ENCODE measurements at places on chromosomes 12 and 14.

DNA sequence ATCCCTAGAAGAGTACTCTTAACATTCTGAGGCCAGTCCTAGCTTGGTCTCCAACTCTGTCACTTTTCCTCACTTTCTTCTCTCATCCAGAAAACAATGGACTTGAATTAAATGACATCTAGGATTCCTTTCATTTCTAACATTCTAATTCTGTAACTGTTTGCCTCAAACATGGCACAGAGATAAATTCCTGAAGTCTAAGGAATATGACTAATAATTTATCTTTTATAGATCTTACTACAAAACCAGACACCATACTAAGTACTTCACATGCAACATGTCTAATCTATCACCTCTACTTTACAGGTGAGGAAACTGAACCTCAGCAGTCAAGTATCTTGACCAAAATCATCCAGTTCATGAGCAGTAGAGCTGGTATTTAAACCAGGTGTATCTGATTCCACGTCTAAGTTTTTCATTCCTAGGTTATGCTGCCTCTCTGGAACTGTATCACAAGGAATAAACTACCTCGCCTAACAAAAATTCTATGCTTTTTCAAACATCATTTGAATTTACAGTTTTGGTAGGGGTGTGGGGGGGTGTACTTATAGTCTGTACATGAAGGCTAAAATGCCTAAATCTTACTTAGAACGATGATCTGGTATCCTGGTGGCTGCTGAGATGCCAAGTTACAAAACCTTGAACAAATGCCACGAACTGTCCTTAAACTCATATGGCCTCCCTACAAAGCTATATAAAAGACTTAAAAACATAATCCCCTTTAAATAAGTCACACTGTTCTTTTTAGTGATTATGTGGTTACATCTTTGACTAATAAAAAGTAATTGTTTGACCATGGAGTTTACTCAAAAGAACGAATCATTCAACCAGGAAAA is 41.6 kb downstream of the ATXN2 start:
- no peak for DNase-seq

- no peak for DNase-seq
Measured at GRCh38 chr12:6555018-6555691, 687 bp downstream of the IFFO1 start.

DNA sequence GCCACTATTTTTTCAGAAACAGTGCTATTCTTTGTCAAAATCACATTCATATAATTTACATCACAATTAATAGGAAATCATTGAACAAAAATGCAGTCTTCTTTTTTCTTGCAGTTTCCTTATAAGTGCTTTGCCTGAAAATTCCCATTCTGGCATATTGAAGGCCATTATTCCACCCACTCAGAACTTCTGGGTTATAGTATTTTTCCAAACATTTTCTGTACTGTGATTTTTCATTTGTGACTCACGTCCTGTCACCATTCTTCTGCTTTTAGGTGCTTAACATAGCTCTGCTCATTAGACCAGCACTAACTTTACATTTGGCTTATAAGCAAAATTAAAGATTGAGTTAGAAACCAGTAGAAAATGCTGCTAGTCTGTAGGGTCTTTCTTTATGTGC is 241.0 kb upstream of the NPAS3 start:
- no peak for DNase-seq

DNA sequence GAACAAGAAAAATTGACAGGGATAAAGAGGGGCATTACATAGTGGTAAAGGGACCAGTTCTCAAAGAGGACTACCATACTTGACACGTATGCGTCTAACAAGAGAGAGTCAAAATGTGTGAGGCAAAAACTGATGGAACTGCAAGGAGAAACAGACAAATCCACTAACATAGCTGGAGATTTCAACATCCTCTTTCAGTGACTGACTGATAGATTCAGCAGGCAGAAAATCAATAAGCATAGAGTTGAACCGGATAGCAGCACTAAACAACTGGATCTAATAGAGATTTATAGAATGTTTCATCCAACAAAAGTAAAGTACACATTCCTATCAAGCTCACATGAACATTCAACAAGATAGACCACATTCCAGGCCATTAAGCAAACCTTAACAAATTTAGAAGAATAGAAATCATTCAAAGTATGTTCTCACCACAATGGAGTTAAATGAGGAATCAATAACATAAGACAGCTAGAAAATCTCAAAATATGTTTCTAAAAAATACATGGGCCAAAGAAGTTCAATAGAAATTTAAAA is 16.1 kb upstream of the CRACR2A start:
- no peak for DNase-seq

DNA sequence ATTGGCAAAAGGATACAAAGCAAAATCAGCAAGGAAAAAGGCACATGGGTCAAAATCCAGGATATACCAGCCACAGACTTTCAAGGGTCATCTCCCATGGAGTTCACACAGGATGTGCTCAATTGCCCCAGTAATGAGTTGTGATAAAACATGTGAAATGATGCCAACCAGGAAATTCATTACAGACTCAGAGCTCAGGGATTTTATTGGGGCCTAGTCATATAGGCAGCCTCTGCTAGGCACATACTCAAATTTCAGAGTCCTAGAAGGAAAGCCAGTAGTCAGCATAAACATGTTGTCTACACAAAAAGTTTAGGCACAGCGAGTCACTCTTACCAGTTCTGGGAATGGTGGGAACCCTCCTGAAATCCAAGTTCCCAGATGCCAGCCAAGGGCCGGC is 64.4 kb upstream of the OSBPL8 start:
- DNase-seq: no peak

DNA sequence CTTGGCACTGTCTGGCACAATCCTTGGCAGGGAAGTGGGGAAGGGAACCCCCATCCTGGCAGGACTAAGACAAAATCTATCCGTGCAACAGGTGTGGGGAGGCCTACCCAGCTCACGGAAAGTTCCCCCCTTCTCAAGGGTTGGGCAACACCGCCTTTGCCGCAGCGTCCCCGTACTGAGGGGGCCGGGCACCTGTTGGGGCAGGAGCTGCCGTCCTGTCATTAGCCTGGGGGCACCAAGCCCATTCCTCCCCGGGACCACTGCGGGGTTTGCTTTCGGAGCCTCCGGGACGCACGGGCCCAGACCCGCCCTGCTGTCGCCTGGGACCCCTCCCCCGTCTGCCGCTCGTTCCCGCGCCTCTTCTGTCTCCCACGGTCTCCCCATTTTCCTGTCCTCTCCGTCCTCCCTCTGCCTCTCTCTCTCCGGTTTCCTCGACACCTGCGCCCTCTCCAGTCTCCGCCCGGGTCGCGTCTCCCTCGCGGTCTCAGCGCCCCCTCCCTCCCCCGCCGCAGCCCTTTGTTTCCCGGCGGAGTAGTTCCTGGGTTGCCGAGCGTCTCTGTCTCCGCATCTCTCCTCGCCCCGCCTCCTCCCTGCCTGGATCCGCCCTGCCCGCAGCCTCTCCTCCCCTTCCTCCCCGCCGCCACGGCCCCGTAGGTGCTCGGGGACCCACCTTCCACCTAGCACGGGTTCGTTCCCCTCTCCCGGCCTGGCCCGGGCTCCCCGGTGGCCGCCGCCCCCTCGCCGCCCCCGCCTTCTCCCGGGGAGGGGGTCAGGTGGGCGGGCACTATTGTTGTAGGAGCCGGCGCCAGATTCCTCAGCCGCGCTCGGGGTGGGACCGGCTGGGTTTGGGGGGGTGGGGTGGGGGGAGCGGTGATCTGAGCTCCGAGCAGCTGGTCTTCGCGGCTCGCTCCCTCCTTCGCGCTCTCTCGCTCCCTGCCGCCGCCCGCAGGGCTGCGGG is at the start of gene CACNB3:
Gene CACNB3 (plus strand): TSS at position 624 of the 958 bp plus-strand sequence. CDS start 434 bp downstream, outside the sequence.
- DNase-seq: peak; percentile 92

GRCh38 chr14:100660882-100661635 is 65.6 kb upstream of the DLK1 start:
- no peak for DNase-seq

- DNase-seq: no peak
Measured at GRCh38 chr12:15575671-15576541, 213.3 kb downstream of the EPS8 start.

DNA sequence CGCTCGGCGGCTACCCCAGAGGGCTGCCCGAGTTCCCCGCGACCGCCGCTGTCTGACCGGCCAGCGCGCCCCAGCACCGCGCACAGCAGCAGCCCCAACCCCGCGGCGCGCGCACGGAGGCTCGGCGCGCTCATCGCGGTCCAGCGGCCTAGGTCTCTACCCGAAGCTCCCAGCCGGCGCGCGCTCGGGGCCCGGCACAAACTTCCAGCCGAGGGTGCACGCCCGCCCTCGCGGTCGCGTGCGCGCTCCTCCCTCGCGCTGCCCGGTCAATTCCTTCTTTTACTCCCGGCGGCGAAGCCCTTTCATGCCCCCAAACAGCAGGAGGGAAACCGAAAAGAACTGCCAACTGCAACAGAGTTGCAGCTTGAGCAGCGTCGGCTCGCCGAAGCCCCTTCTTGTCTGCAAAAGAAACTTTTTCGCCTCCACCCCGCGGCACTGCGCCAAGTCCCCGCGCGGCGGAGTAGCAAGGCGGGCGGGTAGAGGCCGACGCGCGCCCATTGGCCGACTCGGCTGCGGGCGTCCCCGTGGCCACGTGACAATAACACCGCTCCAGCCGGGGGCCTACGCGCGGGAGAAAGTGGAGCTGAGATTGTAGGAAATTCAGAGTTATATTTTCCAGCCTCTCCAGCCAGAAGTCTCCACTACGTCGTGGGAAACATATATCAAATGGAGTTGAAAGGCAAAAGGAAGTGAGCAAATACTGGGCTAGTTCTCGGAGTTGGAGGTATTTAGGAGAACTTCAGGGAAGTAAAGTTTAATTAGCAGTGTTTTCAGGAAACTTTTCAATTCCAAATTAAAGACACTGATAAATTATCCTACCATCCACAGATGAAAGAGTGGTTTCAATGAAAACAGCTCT is at the start of gene LRIG3:
Gene LRIG3 (minus strand): TSS at position 403 of the 859 bp plus-strand sequence. CDS start 269 bp downstream, at position 134.
- no peak for DNase-seq

DNA sequence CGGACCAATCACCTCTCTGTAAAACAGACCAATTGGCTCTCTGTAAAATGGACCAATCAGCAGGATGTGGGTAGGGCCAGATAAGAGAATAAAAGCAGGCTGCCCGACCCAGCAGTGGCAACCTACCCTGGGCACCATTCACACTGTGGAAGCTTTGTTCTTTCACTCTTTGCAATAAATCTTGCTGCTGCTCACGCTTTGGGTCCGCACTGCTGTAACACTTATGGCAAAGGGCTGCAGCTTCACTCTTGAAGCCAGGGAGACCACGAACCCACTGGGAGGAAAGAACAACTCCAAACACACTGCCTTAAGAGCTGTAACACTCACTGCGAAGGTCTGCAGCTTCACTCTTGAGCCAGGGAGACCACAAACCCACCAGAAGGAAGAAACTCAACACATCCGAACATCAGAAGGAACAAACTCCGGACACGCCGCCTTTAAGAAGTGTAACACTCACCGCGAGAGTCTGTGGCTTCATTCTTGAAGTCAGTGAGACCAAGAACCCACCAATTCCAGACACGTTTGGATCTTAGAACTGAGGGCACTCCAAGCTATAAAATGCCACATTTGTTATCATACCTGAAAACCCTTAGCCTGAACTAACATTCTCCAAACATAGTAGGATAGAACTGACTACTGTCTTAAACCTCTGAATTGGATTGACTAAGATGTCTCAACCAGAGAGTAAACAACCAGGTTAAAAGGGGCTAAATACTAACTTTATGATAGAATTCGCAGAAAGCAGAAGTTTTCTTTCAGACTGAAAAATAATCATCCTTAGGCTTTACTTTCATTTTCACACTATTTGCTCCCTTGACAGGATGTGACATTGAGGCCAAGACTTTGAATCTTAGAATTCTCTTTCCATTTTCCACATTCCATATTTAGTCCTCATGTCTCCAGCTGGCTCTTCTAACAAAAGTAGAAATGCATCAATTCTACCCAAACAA is 33.6 kb downstream of the CDKL1 start:
- peak; percentile 65 for DNase-seq

DNA sequence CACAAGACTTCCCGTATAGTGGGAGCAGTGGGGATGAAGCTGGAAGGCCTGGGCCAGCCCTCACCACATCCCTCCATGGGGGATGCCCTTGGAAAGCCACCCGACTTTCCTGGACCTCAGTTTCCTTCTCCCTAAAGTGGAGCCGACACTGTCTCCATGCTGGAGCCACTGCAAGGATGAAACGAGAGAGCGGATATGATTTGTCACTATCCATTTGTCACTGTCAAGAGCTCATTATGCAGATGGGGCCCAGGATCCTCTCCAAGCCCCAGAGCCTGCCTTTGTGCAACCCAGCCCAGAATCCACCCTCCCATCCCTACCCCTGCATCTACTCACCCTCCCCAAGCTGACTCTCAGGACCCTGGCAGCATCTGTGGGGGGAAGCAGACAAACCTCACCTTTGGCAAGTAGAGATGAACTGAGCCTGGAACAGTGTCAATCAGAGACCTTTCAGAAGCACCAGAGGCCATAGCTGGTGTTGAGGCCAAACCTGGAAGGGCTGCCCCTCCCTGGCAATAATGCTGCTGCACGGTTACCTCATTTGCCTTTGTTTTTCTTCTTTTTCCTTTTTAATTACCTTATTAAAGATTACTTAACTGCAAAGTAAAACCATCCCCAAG is 287.7 kb upstream of the RTL1 start:
- DNase-seq: no peak

GRCh38 chr12:58489394-58489793 is 430.9 kb downstream of the LRIG3 start:
- DNase-seq: no peak

DNA sequence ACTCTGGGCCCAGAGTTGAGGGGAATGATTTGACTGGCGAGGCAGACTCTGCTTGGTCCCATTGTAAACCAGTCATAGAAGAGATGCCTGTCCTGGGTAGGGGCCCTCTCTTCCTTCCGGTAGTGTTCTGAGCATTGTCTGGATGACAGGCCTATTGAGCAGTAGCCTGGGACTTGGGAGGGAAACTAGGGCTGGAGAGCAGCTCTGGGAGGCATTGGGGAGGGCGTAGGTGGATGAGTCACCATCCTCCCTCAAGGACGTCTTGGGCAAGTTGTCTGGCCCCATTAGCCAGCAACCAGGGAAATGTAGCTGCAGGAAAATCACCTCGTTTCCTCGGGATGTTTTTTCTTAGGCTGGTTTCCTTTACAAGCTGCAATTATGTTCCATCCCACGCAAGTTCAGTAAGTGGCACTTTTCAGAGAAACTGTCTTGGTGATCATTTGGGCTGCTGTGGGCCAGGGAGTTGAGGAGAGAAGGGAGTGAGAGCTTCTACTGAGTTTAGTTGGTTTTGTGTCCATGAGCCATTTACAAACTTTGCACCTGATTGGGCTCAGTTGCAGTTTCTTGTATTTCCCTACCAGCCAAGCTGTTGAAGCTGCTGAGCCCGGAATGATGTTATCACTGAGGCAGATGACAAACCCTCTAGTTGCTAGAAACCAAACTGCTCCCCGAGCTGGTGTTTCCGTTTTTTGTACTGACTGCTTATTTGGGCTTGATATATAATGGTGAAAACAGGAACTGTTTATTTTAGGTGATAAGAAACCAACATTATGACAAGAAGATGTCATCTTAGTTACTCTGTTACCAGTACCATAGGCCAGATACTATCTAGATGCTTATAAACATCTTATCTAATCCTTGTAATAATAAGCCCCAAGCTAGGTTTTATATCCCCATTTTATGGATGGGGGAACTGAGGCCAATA is 147.6 kb downstream of the CHST11 start:
- DNase-seq: peak; percentile 83

GRCh38 chr12:106123551-106124081 is 15.1 kb downstream of the NUAK1 start:
- no peak for DNase-seq

GRCh38 chr14:68486809-68487208 is 306.1 kb downstream of the ZFP36L1 start:
- no peak for DNase-seq

- DNase-seq: no peak
Measured at GRCh38 chr12:116665666-116666304, 72.1 kb downstream of the SPRING1 start.

GRCh38 chr14:35286003-35286600 is 6.1 kb upstream of the PSMA6 start:
- no peak for DNase-seq

- no peak for DNase-seq
Measured at GRCh38 chr12:120126635-120127005, 10.1 kb upstream of the RAB35 start.

Data from activated effector memory CD4-positive, alpha-beta T cell treated with anti-CD3 and anti-CD28 coated beads, Interleukin-2, amount 50 U/mL, for 16 hours (primary cell).